NB4 (cell line): ENCODE measurements at places on chromosomes 4 and X.

- DNase-seq: no peak
Observed at GRCh38 chr4:168098248-168098717, 5.9 kb downstream of the ANXA10 start.

- DNase-seq: peak; percentile 23
Observed at GRCh38 chr4:20474119-20474518, 222.4 kb downstream of the SLIT2 start.

GRCh38 chr4:5968246-5968645, 50.0 kb downstream of the C4orf50 start:
- DNase-seq: no peak

DNA sequence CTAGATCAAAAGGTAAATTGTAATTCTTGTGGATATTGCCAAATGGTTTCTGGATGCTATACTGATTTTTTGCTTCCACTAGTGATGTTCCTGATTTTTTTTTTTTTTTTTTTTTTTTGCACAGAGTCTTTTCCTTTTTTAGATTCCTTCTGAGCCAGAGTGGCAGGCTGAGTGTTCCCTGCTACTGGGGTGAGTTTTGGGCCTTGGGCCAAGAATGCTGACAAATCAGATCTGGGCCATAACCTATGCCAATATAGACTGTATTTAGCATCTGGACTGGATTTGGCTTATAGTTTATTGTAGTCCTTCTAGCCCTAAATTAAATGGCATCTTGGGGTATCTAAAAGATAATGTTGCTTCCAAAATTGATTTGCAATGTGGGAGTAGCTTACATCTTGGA, 52.8 kb downstream of the REPS2 start:
- no peak for DNase-seq

- DNase-seq: peak; percentile 80
Observed at GRCh38 chr4:105061731-105062130, 84.9 kb upstream of the TET2 start.

GRCh38 chr4:148444296-148445070, 2.3 kb upstream of the NR3C2 start:
- DNase-seq: no peak

GRCh38 chr4:148445071-148445859, 3.1 kb upstream of the NR3C2 start:
- DNase-seq: no peak

- DNase-seq: no peak
Observed at GRCh38 chr4:188780686-188781085, 641.4 kb downstream of the TRIML1 start.

GRCh38 chrX:1911401-1912128, 296.7 kb downstream of the ASMT start:
- DNase-seq: no peak

DNA sequence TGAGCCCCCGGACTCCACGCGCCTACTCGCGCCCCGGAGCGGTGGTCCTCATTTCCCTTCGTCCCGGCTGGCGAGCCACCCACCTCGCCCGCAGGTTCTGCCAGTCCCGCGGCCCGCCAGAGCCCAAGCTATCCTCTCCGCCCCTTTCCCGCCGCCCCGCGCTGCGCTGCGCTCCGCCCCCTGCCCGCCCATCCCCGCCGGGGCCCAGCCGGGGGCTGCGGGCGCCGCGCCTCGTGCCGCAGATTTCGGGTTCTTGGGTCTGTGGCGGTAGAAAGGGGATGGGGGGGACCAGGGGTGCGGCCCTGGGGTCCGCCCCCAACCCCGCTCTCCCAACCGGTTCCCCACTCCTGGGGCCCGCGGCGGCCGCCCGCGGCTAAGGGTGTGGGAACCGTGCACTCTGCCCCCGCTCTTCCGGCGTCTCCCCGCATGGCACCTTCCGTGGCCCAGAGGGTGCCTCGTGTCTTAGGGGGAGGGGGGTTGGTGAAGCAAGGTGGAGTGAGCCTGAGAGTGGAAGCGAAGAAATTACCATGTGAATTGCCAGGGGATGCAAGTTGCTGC, 650.8 kb upstream of the DIPK2B start:
- DNase-seq: peak; percentile 82

DNA sequence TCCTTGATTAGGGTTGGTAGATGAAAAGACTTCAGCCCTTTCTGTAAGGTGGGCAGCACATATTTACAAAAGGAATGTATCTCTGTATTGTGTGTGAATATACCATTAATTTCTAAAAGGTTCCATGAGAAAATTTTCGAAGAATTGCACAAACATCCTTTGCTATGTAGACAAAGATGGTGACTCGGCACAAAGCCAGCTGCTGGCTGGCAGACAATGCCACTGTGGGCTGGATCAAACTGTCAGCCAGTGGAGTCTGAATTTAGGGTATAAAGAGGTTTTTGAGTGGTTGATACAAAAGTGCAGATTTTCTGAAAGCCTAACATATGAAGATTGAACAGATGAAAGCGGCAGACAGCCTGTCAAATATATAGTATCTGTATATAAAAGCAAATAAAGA, 5.6 kb upstream of the TXK start:
- DNase-seq: peak; percentile 34

DNA sequence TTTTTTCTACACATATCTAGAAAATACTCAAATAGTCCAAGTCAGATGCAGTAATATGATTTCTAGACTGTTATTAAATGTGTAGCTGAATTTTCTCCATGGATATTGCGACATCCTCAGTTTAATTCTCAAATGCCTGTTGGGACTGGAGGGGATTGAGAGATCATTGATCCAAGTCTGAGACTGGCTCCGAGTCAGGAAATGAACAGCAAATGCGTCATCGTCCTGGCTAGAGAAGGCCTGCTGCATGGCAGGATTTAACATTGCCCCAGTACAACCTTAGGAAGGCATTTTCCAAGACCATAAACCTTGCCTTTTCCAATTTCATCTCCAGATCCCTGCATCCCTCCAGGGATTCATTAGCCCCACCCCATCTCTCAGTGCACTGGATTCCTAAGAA, 56.6 kb upstream of the SLC6A14 start:
- no peak for DNase-seq

DNA sequence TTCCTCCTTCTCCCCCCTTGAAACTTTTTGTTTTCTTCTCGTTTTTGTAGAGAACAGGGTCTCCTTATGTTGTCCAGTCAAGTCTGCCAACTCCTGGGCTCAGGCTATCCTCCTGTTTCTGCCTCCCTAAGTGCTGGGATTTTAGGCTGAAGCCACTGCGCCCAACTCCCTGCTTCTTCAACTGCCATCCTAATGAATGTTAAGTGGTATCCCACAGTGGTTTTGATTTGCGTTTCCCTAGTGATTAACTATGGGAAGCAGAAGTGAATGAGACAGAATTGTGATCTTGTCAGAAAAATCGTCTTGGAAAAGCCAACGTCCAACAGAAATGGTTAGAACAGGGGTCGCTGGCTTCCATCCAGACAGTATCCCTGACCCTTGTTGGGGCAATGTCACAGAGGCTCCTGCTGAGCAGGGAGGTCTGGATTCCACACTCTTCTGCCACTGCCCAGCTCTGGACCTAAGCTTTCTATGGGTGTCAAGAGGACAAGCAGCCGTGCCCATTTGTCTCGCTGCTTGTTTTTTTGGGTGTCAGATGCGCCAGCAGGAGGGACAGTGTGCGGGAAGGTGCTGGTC, 869 bp upstream of the ADD1 start:
- DNase-seq: no peak

DNA sequence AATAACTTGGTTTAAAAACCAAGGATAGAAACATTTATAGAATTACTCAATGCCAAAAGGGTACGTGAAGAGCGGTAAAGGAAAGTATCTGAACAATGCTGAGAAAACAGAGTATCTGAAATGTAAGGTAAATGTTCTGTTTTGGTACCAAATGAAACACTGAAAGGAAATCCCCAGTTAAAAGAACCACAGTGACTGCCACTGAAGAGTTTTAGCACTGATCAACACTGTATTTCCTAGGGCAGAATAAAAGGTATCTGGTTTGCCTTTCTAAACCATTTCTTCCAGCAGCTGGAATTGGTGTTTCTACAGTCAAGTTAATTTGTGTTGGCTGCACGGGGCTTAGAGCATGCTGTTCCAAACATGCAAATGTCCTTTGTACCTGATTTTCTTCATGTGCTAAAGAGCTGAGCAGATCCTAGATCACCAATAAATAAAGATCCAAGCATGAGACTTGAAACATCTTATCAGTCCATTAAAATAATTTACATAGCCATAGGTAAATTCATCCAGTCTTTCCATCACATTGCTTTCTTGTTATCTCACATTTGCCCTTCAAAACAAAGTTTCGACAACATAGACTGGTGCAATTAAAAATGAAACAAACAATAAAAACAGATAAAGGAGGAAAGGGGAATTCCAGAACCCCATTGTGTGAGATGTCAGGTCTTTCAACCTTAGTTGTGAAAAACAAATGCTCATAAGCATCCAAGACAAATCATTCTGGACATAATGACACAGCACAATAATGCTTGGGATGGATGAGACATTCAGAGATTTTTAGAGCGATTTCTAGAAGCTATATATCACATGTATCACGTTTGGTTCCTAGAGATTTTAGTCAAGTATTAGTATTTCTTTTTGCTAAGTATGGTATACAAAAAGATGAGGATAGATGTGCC, 38.6 kb downstream of the MFAP3L start:
- no peak for DNase-seq

- DNase-seq: no peak
Observed at GRCh38 chr4:87669373-87669772, 19.3 kb downstream of the DMP1 start.

- DNase-seq: no peak
Observed at GRCh38 chr4:46392421-46392820, 2.5 kb upstream of the GABRA2 start.

DNA sequence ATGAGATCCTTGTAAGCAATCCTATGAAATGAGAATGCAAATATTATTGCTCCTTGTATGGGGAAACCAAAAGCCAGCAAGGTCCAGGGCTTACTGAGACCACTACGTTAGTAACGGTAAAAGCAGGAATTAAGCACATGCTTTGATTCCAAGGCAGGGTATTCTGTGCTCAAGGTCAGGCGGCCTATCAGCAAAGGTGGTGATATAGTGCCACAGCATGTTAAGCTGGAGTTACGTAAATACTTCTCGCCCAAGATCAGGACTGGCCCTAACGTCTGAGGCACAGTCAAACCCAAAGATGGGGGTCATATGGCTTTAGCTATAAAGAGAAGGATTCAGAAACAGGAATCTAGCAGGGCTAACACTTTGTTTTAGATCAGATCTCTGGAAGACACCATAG, 27.6 kb downstream of the SLC10A7 start:
- DNase-seq: no peak

- peak; percentile 51 for DNase-seq
Observed at GRCh38 chrX:68703369-68703768, 55.9 kb downstream of the STARD8 start.

DNA sequence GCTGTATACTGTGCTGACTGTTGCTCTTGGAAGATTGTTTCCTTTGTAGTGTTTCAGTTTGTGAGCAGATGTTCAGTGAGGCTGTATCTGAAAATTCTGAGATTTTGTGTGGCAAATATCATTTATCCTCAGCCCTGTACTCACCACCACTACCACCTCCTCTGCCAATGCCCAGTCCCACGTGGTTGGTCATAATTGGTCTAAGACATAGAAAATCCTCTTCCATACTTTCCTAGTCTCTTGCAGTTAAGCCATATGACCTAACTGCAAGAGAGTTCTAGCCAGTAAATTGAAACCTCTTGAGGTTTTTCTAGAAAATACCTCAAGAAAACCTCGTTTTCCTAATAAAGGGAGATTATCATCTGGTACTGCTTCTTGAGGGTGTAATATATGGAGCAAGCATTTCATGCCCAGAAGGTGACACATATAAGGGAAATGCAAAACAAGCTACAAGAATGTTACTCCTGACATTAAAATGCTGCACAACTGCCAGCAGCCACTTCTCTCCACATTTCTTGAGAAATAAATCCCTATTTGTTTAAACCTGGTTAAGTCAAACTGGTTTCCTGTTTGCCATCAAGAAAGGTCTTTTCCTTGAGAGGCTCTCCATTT, 32.8 kb downstream of the ABCE1 start:
- DNase-seq: peak; percentile 6

- no peak for DNase-seq
Observed at GRCh38 chrX:25860322-25860721, 277.8 kb upstream of the MAGEB18 start.

DNA sequence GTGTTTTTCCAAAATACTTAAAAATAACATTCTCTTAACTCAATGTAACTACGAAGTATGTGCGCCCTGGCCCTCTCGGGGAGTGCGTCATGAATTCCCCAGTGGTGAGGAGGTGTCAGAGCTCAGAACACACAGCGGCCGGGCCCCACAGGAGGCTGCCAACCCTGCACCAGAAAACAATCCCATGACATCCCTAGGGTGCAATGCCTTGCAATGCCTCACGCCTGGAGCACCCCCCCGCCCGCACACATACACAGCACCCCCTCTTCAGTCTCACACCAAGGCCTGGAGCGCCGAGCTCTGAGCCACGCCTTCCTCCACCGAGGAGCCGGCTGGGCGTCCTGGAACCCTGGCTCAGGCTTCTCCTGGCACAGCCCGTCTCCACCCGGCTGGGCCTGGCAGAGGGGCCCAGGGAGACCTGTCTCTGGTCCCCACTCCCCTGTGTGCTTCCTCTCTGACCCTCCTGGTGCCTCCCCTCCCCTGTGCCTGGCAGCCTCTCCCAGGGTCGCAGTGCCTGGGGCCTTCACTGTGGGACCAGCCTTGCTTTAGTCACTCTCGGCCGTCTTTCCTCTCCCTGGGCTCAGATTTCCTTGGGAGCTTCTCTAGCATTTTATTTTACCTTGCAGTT, 108.2 kb upstream of the ADRA2C start:
- no peak for DNase-seq
